Vagina (tissue), 2 donors: ENCODE measurements at places on chromosomes 1 and 21.

GRCh38 chr1:35568975-35569395 lies 4.1 kb upstream of the TFAP2E start:
- DNase-seq, result no peak

GRCh38 chr1:153795934-153796785 lies 21.0 kb downstream of the SLC27A3 start:
- no peak for DNase-seq

DNA sequence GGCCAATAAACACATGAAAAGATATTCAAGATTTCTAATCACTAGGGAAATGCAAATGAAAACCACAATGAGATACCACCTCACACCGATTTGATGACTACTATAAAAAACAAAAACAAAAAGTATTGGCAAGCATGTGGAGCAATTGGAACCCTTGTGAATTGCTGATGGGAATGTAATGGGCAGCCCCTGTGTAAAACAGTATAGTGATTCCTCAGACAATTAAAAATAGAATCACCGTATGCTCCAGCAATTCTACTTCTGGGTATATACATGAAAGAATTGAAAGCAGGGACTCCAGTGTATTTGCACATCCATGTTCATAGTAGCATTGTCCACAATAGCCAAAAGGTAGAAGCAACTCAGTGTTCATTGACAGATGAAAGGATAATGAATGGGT lies 12.9 kb upstream of the C1orf115 start:
- DNase-seq, result no peak

- DNase-seq, result no peak
Observed at GRCh38 chr1:114100148-114100547, 53.5 kb downstream of the SYT6 start.

DNA sequence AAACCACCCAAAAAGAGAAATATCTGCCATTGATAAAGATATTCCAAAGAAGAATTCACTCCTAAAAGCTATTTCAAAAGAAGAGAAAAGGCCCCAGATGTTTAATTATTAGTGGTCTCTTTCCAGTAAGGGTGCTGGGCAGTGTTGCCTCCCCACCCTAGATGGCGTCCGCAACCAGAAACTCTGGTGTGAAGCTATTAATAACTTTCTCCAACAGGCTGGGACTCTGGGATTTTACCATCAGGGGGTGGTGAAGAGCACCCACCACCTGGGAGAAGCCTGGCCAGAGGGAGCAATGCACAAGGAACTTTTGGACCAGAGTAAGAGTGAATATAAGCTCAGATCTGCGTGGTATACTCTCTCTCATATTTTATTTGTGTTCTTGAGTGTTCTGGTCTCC lies 115.4 kb upstream of the TIAM1 start:
- no peak for DNase-seq

GRCh38 chr1:172339842-172340241 lies 80.6 kb upstream of the C1orf105 start:
- DNase-seq, result no peak

DNA sequence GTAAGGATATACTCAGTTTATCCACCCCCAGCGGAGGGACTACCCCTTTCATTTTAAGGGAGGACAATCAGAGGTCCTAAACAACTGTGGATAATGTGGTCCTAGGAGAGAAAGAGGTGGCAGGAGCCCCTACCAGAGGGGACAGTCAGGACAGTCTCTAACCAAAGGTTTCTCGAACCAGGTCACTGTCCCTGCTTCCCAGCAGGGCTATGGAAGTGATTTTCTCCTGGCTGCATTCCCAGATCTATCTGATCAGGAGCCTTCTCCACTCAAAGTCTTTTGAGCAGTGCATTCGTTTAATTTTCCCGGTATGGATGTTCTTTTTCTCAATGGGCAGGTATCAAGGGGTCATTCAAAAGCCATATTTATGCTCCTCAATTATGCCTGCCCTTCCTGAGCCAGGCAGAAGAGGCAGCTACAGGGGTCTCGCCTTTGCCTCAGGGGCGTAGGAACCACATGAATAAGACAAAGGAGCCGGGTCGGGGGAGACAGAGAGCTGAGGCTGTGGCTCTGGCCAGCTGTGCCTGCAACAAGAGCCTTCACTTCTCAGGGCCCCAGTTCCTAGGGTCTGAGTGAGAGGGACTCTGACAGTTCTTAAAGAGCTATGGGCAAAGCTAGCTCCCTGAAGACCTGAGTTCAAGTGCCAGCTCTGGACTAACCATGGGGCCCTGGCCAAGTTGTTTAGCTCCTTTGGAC lies 62.5 kb upstream of the DMRTB1 start:
- DNase-seq, result no peak

- DNase-seq, result peak; percentile 74
Observed at GRCh38 chr1:114224196-114224907, 70.7 kb upstream of the SYT6 start.

DNA sequence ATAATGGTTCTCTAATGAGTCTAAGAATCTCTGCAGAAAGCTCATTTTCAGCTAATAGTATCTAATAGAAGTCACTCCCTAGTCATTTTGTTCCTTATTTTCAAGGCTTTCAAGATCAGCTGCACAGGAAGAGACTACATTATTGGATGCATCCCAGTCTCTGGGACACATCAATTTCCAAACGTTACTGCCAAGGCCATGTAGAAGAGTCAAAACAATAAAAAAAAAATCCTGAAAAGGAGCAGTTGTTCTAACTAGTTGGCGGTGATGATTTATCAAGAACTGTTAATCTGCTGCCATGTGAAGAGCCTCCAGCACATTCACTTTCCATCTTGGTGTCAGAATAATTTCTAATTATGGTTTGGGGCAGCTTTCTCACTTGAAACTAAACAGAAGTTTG lies 5.7 kb downstream of the DDAH1 start:
- no peak for DNase-seq

DNA sequence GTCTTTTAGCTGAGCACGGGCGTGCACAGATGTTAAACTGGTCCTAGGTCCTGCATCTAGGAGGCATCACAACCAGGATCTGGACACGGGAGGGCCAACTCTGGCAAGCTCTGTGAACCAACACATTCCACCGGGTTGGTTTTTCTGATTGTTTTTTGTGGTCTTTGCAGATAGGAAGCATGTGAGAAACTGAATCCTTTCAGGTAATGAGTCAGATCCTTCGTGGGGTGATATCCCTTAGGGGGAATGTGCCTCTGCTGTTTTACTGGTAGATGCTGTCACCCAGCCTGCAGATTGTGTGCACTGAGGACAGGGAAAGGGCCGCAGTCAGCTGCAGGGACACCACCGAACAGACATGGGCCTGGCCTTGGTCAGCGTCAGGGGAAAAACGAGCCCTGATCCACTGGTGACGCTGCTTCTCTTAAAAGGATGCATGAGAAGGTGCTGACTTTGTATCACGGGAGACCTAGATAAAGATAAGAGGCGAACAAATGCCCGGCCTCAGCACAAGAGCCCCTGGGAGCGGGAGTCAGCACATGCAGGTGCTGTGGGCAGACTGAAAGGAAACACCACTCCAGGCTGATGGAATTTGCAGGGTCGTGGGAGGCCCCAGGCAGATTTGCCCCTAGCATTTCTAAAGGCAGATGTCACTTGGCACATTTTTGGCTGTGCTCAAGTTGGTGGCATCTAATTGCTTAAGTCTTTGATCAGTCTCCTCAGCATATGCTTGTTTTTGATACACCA lies 51.1 kb downstream of the DOP1B start:
- no peak for DNase-seq

DNA sequence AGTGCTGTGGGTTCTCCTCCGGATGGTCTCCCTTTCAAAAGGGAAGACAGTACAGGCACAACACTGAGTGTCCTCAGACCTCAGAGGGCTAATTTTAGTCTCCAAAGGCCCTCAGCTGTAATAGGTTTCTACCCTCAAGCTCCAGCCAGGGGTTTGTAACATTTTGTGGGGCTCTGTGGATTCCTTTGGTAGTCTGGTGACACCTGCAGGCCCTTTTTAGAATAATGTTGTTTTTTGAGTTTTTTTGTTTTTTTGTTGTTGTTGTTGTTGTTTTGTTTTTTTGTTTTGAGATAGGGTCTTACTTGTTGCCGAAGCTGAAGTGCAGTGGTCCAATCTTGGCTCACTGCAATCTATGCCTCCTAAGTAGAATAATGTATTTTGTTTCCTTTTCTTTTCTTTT lies 15.0 kb upstream of the TMEM201 start:
- DNase-seq, result no peak

- DNase-seq, result no peak
Observed at GRCh38 chr1:44029260-44029910, 1.9 kb downstream of the SLC6A9 start.

DNA sequence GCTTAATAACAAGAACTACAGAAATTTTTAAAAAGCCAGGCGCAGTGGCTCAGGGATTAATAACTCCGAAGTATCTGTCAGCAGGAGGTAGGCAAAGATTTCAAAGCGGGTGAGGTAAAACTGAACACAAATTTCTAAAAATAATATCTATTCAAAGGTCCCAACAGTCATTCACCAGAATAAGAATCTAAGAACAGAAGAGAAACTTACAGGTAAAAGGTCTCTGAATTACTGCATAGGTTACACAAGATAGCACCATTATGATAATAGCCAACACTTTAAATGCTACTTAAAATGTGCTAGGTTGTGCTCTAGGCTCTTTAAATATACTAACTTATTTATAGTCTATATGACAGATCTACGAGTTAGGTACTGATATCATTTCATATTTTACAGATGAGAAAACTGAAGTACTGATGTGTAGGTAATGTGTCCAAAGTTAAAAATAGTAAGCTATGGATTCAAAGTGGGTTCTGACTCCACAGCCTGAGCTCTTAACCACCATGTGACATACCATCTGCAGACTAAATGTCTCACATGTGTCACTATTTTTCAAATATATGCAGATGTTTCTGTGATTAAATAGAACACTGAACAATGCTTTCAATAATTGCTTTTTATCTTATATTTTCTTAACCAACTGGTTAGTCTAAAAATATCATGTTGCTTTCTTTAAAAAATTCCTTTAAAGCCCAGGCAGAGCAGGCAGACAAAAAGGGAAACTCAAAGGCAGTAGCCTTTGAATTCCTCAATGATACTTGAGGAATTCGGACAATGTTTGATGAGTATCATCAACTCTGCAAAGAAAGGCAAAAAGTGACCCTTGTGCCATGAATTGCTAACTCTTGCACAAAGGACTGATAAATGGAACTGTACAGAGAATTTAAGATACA lies 80.5 kb upstream of the TTC39A start:
- no peak for DNase-seq

DNA sequence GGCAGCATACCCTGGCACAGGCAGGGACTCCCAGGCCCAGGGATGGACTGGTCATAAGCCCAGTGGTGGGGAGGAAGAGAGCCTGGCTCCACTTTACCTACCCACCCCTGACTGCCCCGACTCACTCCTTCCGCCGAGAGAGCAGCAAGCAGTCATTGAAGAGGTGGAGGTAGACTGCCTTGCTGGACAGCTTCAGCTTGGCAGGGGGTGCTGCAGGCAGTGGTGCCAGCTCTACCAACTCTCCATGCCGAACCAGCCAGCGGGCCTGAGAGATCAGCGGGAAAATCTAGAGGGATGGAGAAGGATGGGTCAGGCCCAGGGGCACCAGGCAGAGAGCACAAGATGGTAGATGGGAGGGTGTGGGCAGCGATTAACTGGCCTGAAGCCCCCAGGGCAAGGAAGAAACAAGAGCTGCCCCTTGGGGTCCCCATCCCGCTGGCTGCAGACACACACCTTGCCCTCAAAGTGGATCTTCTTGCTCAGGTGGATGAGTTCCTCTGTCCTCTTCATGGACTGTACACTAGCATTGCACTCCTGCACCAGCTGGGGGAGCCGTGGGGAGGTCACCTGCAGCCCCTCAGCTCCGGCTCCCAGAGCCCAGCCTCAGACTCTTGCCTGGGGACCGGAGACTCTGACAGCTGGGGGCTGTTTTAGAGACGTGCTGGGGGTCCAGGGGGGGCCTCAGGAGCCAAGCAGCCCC lies 7.7 kb downstream of the ARHGEF19 start:
- no peak for DNase-seq

- no peak for DNase-seq
Observed at GRCh38 chr1:27011058-27011764, 1.4 kb downstream of the TENT5B start.

DNA sequence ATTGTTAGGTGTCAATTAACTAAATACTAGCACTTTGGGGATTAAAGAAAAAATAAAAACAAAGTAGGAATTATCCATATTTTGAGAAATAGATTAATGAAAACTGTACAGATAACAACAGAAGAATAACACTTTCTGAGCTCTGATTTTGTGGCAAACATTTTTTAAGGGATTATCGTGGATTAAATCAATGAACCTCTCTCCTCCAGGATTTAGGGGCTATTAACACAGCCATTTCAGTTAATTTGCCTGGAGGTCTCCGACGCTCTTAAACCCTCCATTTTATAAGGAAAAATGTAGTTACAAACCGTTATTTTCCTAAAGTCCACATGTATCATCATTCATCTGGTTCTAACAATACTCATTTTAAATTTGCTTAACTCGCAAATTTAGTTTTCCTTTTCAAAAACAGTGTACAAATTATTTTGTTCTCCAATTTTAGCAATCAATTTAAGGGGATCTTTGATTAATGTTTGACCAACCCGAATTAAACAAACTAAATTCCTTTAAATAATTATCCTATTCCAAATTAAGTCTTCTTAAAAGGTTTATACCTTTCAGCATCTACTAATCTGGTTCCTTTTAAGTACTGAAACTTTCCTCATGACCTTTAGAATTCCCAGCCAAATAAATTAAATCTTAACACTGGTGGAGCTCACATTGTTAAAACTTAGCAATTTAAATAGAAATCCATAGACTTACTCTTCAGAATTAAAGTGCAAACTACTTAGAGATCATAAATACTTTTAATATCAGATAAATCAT lies 30.7 kb upstream of the RNF187 start:
- DNase-seq, result no peak

DNA sequence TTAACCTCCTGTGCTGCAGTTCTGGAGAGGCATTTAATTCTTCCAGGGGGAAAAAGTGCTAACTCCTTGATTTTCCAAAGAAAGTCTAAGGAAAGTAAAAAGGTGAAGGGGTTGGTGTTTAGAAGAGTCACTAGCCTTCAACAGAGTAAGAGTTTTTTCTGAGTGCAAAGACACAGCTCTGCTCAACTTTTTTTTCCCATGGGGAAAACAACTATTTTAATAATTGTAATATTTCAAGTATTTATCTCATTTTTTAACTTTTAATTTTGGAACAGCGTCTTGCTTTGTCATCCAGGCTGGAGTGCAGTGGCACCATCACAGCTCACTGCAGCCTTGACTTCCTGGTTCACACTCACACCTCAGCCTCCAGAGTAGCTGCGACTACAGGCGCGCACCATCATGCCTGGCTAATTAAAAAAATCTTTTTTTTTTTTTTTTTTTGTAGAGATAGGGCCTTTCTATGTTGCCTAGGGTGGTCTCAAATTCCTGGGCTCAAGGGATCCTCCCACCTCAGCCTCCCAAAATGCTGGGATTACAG lies 202.6 kb downstream of the APP start:
- DNase-seq, result no peak
